ENCODE measurements at places on chromosomes 5 and 9. TPM values are rescaled to one million over a fixed set of nuclear protein-coding genes. Genes with fewer than 3 reads are reported as not detected.

Gene SLC6A3
- total RNA-seq = not detected

Gene MCTP1
- total RNA-seq = 3.3 TPM

Gene LMX1B
- total RNA-seq = 0.64 TPM

Gene FOXD1
- total RNA-seq = 5.4 TPM

Gene CHMP5
- 164 TPM for total RNA-seq

Gene NDST1
- total RNA-seq = 18.8 TPM

Gene SH3GL2
- 0.02 TPM for total RNA-seq

Gene IL9
- total RNA-seq = not detected

Gene PCDHGC3
- total RNA-seq = 50.8 TPM

Gene GLDC
- total RNA-seq = not detected

Gene TRPM6
- 0.29 TPM for total RNA-seq

Gene MTAP
- total RNA-seq = not detected

Gene WDR55
- total RNA-seq = 15.2 TPM

Gene RMRP
- total RNA-seq = 4,639 TPM

Gene NEURL1B
- 1.6 TPM for total RNA-seq

Gene DNAH5
- total RNA-seq = 1.5 TPM

Gene MYOT
- not detected for total RNA-seq

Gene WNK2
- 0.02 TPM for total RNA-seq

Gene C9orf153
- total RNA-seq = not detected

Gene GDA
- total RNA-seq = 4.4 TPM

Gene GPR150
- total RNA-seq = not detected

Gene SPATA31A3
- not detected for total RNA-seq

Gene BARX1
- total RNA-seq = not detected

Gene IFNA10
- total RNA-seq = not detected

Gene MOB3B
- 0.10 TPM for total RNA-seq

Gene CDO1
- total RNA-seq = 0.74 TPM

Gene CFAP90
- total RNA-seq = not detected

Data from H4 (cell line).